Activated B cell treated with CpG ODN at 0.5 μM for 24 hours (primary cell): ENCODE measurements at places on chromosomes 2 and 18. TPM values are rescaled to one million over a fixed set of nuclear protein-coding genes. Genes with fewer than 3 reads are reported as not detected.

- no peak for DNase-seq
These were observed 161.0 kb downstream of the TPGS2 start for GRCh38 chr18:36667811-36668210.

DNA sequence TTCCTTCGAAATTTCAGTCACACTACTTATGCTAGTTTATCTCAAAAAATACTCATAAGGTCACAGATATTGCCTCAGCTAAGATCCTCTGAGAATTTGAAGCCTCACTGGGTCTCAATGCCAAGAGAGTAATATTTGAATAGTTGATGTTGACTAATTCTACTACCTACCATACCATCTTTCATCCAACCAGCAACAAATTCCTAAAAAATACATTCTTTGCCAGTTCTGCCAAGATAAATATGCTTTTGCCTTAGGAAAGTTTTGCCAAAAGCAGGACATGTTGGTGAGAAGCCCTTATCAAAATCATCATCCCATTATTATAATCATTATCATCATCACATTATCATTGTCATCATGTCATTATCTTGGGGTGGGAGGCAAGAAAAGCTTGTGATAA lies 544.6 kb upstream of the ZEB2 start:
- no peak for DNase-seq

DNA sequence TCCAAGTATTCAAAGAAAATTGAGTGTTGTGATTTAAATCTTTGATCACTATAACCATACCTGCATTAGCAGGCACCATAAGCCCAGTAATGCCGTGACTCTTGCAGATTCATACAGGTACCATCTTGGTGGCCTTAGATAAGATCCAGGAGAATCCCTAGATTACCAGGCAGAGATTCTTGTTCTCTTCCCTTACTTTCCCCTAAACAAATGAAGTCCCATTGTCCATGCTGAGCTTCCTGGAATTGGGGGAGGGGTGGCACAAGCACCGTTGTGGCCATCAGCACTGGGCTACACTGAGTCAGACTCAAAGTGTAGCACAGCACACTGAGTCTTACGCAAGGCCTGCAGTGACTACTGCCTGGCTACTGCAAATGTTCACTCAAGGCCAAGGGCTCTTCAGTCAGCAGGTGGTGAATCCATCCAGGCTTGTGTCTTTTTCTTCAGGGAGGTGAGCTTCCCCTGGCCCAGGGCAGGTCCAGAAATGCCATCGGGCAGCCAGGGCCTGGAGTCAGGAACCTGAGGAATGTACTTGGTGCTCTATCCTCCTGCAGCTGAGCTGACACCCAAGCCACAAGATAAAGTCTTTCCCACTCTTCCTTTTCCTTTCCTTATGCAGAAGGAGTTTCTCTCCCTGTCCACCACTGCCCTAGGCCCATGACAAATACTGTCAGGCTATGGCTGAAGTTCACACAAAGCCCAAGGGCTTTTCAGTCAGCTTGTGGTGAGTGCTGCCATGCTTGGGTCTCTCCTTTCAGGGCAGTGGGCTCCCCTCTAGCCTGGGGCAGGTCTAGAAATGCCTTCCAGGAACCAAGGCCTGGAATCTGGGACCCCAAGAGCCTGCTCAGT lies 52.6 kb downstream of the CD28 start:
- no peak for DNase-seq

The CDK15 gene
- total RNA-seq = not detected in 2 replicates

DNA sequence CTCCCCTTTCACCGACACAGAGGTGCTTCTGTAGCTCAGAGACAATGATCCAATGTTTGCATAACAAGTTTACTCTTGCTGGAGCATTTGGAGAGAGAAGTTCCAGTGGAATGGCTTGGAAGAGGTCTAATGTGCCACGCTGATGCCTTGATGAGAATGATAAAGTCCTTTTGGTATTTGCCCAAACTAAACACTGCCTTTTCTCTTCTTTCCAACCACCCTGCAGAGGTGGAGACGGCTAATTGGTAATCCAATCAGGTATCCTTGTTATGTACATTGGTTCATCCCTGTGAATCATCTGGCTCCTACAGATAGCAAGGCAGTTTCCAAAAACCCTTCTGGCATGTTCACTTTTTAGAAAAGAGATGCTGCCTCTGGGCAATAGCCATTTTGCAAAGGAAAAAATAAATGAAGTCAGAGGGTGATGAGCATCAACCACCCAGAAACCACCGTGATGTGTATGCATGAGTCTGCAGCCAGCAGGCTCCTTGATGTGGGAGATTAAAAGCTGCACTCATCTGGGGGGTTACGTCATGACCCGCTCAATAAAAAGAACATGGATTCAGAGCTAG lies 40.6 kb downstream of the KIAA2012 start:
- no peak for DNase-seq

DNA sequence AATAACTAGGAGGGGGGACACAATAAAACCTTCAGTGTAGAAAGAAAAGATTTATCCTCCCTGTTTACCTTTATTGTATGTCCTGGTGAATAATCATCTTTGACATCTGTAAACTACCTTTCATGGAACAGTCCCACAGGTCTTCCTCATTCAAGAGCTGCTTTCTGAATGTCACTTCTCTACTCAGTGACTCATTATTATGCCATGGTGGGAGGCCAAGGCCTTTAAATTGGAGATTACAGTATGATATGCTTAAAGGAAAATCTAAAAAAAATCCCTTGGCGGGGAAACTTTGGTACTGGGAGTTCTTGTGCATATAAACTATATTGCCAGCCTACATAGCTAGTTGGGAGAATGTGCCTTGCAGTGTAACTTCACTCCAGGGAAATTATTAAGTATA lies 713.0 kb downstream of the TDRD15 start:
- no peak for DNase-seq

The PSME4 gene
- total RNA-seq = 73.2 and 74.3 TPM in 2 replicates

DNA sequence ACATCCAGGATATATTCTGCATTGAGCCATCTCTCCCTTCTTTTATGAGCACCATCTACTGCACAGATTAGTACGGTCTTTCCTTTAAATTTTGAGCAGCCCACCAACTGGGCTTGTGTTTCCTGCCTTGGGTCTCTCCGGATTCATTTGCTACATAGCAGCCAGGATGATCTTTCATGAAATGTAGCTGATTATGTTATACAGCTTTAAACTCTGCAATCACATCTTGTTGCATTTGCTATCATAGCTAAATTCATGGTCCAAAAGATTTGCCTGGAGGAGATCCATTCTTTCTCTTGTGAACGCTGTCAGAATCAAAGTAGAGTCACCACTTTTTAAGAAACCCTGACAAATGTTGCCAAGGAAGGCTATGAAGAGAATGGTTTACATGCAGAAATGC lies 215.1 kb upstream of the LRRTM4 start:
- DNase-seq = no peak

GRCh38 chr2:42030829-42031228 lies 17.0 kb upstream of the PKDCC start:
- no peak for DNase-seq

DNA sequence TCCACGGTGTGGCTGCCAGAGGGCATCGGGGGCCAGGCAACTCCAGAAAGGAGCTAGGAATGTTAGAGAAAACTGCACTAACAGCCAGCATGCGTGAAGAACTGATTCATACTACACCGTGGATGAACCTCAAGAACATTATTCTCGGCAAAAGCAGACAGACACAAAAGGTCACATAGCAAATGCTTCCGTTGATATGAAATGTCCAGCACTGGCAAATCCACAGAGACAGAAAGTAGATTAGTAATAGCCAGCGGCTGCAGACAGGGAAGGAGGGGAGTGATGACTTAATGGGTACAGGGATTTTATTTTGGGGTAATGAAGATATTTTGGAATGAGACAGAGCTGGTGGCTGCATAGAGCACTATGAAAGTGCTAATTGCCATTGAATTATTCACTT lies 37.4 kb downstream of the SCTR start:
- DNase-seq = no peak

- no peak for DNase-seq
These were observed 8.4 kb downstream of the ACSL3 start for GRCh38 chr2:222869252-222869560.

DNA sequence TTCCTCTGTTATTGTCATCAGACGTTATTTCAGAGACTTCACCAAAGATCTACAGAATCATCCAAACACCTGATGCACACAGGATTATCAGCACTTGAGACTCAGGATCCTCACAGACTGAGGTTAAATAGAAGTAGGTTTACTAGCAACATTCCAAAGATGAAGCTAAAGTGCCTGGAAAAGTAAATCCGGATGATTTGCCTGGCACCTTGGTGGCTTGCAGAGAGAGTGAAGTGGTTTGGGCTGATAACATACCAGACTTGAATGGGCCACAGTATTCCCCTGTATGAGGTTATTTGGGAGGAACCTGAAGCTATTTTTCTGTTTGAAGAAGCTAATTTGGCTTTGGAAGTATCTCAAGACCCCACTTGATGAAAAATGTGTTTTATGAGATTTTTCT lies 51.0 kb downstream of the OXER1 start:
- no peak for DNase-seq

The OSR1 gene
- not detected in 2 replicates for total RNA-seq

The RUFY4 gene
- total RNA-seq = 0.53 TPM in 1 of 2 replicates, not detected in the other

- no peak for DNase-seq
These were observed 210.4 kb downstream of the METTL4 start for GRCh38 chr18:2360861-2361260.

DNA sequence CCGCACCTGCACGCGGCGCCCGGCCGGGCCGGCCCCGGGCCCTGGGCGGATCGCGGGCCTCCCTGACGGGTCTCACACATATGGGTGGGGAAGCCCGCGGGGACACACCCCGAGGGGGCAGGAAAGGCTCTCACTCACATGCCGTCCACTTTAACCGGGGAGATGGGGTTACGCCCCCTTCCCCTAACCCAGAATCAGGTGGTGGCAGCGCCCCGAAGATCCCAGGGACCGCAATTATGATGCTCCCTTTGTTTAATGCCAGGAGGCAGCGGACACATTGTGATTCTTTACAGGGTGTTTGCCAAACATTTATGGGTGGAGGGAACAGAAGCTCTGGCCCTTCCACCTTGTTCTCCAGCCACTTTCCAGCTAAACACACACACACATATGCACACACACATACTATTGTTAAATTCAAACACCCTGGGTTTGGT lies 424 bp upstream of the ANKRD44 start:
- DNase-seq = no peak

GRCh38 chr18:50162486-50163304 lies 32.3 kb downstream of the MYO5B start:
- DNase-seq = no peak

DNA sequence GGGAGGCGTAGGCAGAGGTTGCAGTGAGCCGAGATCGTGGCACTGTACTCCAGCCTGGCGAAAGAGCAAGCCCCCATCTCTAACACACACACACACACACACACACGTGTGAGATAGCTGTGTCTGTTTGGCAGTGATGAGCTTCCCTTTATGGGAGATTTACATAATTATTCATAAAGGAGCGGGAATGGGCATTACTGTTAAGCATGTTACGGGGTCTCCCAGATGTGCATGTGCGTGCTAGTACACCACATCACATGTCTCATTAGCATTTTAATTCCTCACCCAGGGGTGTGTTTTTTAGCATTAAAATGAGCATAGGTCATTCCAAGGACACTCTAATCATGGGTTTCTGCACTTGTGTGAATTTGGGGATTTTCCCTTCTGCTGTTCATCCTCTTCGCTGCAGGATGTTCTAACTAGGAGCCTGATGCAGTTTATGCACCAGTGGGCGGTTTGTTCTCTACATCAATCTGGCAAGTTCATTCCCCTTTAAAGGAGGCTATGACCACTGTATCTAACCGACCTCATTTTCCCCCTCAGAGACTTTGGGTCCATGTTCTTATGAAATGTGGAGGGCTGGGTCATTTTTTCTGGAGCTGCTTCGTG lies 1.0 kb upstream of the FAM178B start:
- DNase-seq = no peak

DNA sequence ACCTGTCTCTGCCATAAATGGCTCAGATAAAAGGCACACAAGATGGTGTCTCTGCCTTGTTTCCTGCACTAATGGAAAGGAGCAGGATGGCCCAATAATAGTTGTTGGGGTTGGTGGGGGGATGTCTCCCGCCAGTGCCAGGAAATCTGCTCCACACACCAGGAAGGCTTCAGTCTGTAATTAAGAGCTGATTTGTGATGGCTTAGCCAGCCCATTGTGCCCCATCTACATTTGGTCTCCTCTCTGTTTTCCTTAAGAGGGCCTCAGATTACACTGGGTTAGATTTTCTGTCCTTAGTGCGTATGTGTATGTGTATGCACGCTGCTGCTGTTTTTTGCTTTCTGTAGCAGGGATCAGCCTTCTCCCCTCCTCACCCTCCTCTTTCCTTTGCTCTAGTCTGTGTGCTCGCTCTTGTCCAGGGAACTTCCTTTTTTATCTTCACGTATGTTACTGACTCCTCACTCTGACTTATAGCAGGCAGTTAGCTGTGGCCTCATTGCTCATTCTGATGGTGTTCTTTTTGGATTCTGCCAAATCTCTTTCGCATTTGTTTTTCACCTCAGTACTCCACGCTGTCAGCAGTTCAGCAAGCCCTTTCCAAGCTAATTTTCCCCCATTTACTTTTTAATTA lies 33.4 kb upstream of the MGAT5 start:
- DNase-seq = no peak

GRCh38 chr2:112310906-112311305 lies 35.5 kb downstream of the ZC3H6 start:
- no peak for DNase-seq

DNA sequence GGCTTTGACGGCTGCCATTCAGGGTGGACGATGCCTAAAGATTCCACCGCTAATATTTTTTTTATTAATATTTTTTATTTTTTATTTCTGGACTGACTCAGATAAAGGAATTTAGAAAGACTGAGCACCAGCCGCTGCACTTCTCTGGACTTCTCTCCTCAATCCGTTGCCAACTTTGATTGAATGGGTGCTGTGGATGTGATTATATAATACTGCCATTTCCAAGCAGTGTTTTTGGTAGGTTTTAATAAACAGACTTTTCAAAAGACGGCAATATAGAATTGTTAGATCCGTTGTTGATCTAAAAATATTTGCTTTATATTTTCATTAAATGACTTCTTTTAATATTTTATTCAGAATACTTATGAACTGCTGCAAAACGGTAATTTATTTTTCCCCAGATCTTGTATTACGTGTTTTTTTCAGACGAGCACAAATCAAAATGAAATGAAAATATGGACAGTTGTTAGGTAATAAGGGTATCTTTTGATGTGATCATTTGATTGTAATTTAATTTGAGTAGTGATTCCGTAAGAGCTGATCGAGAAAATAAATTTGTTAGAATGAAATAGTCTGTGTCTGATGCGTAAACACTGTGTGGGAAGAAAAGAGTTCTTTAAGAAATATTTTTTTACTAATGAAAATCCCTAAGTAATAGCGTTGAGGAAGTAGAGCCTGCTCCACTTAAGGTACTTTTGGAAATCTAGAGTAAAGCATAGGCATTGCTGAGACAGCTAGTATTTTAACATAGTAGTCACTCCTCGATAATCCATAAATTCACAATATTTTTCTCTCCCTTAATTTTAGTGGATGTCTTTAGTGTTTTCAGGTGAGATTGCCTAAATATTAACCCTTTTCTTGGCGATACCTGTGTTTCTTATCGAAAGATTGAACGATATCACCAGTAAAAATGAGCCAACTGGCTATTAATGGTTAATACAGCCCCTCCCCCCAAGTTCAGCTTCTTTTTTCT lies 4.4 kb downstream of the POU3F3 start:
- no peak for DNase-seq
